ENCODE measurements at places on chromosomes 4 and X. TPM values are rescaled to one million over a fixed set of nuclear protein-coding genes. Genes with fewer than 3 reads are reported as not detected.

- no peak for DNase-seq
Observed at GRCh38 chr4:2080429-2081300, 21.5 kb downstream of the NAT8L start.

GRCh38 chr4:145937971-145938611 is 532 bp downstream of the ZNF827 start:
- DNase-seq, result no peak

- DNase-seq, result no peak
Observed at GRCh38 chr4:128974136-128974581, 119.2 kb downstream of the SCLT1 start.

GRCh38 chr4:188704288-188704687 is 565.0 kb downstream of the TRIML1 start:
- DNase-seq, result no peak

DNA sequence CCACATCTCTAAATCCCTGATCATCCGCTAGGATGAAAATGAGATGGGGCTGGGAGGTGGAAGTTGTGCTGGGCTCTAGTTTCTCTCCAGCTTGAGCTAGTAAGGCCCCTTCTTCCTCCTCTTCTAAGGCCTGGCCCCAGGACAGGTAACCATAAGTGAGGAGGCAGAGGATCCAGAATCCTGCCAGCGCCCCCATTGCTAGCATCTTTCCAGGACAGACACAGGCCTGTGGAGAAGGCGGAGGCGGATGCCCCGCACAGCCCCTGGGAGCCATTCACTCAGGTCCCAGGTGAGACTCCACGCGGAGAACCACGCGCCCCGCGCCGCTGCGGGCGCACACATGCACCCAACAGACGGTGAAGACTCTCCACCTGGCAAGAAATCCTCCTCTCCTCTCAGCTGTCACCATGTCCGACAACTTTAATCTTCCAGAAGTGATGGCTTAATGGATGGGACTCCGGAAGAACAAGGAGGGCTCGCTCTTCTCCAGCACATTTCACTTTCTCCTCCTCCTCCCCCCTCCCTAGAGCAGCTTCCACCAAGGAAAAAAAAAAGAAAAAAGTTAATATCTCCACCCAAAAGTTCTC is 793 bp downstream of the ARSJ start:
- DNase-seq, result no peak

DNA sequence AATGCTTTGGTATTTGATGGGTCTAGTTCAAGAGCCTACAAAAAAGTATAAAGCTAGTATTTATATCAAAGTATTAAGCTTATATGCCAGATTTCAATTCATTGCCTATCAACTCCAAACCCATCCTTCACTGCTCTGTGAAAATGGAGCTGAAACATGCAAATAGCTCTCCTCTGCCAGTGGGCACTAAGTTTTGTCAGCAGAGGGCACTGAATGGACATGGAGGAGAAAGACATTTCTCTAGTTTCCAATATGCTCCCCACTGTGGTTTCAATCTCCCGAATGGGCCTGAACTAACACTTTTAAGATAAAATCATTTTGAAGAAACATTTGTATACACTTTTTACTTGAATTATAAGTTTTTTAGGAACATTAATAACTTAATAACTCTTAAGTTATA is 12.4 kb downstream of the PPID start:
- DNase-seq, result no peak

GRCh38 chrX:30414144-30414543 is 105.0 kb upstream of the NR0B1 start:
- DNase-seq, result no peak

DNA sequence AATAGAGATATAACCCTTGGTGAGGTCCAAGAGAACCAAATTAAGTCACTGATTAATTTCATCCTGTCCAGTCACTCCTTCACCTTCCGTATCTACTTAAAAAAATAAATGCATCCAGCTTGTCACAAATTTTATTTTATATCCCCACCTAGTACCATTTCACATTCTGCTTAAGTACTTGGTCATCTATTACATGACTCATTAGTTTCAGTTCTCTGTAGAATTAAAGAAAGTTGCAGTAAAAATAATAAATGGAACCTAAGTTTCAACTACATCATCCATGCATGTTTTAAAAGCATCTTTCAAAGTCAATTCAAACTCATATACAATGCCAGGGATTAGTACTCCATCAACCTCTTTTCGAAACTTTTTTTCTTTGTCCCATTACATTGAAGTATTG is 130.2 kb downstream of the SH2D1A start:
- DNase-seq, result no peak

- peak; percentile 45 for DNase-seq
Observed at GRCh38 chr4:78057600-78058550, 752 bp downstream of the FRAS1 start.

DNA sequence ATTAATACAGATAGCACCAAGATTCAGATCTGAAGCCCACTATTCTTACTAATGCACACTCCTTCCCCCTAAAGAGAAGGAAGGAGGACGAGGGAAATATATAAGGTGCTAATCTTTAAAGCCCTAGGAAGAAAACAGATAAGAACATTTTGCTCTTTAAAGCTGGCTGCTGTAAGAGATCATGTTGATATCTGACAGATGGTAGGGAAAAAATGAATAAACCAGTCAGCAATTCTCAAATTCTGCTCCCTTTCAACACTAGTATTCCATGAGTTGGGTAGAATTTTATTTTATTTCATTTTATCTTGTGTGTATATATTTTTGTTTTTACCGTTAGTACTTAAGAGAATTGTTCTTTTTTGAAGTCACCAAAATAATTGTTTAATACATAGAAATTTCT is 19.2 kb downstream of the OTC start:
- no peak for DNase-seq

DNA sequence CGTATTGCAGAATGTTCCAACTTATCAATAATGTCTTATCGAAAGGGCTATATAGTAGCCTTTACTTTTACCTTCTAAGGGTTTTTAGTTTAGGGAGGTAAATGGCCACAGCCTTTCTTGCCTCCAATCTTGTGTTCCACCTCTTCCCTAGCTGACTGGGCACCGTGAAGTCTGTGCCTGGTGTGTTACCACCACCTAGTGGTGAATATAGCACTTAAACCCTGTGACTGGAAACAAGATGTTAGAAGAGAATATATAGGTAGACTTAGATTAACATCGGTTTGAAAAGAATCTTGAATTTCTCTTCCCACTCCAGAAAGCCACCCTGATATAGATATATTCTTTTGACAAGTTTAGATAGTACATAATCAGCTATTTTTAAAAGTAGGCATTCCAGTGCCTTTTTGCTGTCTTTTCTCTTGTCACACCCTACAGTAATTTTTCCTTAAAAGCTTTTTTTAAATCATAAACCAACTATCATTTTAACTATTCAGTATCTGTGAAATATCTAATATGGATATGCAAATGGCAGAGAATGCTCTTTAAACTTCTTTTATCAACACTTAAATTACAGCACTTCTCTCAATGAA is 27.8 kb upstream of the ADH7 start:
- no peak for DNase-seq

EMCN gene
- total RNA-seq, result 37.0 TPM

PASD1 gene
- total RNA-seq, result not detected

ITIH6 gene
- not detected for total RNA-seq

ALAS2 gene
- total RNA-seq, result 1.1 TPM

C4orf51 gene
- not detected for total RNA-seq
